ENCODE measurements at places on chromosomes 3 and 15.

- DNase-seq, result no peak
Observed at GRCh38 chr3:121809249-121809648, 25.6 kb downstream of the IQCB1 start.

GRCh38 chr15:81080996-81081395 is 53.1 kb upstream of the CFAP161 start:
- no peak for DNase-seq

DNA sequence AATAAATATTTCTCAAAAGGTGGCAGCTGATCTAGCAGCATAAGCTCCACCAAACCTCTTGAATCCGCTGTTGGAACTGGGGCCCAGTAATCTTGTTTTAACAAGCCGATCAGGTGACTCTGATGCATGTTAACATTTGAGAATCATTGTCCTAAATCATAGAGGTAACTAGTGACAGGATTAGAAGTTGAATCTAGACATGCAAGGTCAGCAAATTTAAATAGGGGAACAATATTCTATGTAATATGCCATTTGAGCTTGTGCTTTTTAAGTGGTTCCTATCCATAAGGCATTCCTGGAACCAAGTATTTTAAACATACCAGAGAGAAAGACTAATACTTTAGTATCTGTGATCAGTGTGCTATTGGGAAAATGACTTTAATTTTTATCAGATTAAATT is 412.8 kb downstream of the PYDC2 start:
- DNase-seq, result no peak

- no peak for DNase-seq
Observed at GRCh38 chr3:58117561-58118181, 93.1 kb downstream of the DNASE1L3 start.

DNA sequence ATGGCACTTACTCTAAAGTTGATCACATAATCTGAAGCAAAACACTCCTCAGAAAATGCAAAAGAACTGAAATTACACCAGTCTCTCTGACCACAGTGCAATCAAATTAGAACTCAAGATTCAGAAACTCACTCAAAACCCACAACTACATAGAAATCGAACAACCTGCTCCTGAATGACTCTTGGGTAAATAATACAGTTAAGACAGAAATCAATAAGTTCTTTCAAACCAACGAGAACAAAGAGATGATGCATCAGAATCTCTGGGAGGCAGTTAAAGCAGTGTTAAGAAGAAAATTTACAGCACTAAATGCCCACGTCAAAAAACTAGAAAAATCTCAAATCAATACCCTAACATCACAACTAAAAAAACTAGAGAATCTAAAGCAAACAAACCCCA is 227.2 kb downstream of the CTNNB1 start:
- DNase-seq, result no peak

DNA sequence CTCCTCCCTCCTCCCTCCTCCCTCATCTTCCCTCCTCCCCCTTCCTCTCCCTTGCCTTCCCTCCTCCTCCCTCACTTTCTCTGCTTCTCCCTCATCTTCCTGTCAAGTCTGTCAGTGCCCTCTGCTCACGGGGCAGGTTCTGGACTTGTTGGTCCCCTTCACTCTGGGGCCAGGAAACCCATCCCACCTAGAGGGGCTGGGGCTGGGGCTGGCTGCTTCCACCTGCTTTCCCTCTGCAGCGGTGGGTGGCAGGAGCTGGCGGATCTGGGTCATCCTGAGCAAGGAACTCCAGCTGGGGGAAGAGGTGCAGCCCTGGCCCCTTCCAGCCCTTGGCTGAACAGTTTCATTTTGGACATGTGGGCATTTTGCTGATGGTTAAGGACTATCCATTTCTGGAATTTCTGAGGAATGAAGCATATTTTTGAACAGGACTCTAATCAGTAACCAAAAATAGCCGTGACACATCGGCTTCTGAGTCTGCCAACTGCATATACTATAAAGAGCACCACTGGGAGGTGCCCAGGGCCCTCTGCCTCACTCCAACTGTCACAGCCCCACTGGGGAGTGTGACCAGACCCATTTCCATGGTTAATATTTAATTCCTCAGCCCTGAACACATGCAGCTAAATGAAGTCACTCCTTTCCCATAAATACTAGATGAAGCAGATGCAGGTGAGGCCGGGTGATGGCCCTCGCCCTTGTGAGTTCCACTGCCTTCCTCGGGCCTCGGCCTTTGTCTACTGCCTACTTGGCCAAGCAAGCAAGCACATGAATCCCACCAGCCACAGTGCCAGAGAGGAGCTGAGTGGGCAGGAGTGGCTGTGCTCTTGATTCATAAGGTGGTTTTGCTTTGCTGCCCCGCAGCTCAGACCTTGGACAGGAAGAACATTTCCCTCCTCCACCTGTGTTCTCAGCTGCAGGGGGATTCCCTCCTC is 39.8 kb downstream of the CHDH start:
- no peak for DNase-seq

DNA sequence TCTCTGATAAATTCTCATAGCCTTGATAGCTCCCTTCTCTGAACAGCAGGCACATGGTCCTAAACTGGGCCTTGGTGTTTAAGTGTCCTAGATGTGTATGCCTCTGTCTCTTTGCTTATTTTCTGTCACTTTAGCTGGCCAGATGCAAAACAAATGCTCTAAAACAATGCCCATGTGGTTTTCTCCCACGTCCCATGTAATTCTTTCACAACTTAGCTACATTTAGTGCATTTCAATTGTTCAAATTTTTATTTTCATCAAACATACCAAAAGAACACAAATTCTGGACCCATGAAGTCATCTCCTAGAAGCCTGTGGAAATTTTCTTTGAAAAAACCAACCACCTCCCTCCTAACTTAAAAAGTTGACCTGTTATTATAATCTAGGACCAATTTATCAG is 491.3 kb upstream of the AGTR1 start:
- no peak for DNase-seq

GRCh38 chr3:15505479-15506165 is 15.9 kb downstream of the COLQ start:
- no peak for DNase-seq

DNA sequence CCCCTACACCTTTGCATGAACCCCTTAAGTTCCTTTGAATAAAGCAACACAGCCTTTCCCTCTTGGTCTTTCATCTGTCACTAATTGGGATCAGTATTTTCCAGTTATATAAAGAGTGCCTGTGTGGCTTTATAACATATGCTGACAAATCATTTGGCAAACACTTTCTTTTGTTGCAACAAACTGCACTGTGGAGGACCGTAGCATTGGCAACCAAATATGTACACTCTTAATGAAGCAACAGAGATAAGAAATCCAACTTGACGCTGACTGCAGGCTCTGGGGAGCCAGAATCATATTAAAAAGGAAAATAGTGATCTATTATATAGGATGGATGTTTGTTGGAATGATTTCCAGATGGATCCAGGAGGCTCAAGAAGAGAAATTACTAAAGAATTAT is 120.1 kb upstream of the PRICKLE2 start:
- DNase-seq, result no peak

DNA sequence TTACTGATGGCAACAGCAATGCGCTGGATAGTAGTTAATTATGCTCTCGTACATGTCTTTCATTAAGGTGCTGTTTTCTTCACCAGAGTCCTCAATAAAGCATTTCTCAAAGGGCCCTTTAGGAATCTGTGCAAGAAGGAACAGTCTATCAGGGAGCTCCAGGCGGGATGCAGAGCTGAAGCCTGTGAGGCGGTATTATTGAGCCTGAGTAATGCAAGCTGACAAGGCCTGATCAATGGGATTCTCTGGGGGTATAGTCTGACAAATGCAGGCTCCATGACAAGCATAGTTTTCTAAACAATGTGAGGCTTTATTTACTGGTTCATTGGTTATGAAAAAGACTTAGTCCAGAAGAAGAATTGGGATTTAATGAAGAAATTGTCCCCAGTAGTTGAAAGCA is 530.9 kb upstream of the CBLB start:
- DNase-seq, result no peak

DNA sequence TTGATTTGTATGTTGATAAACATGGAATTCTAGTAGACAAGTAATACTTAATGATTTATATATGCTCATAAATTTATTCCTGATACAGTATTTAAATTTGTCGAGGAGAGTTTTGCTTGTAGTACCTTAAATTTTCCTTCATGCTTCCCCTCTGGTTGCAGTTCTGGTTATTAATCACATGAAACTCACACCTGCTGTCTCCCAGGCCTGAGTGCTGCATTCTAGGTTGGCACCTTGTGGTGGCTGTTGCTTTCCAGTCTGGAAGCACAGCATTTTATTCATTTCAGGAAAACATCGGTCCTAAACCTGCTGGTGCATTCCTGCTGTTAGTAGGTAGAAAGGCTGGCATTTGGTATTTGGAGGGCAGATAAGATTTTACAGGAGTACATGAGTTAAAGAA is 44.9 kb downstream of the ATP1B3 start:
- DNase-seq, result no peak

DNA sequence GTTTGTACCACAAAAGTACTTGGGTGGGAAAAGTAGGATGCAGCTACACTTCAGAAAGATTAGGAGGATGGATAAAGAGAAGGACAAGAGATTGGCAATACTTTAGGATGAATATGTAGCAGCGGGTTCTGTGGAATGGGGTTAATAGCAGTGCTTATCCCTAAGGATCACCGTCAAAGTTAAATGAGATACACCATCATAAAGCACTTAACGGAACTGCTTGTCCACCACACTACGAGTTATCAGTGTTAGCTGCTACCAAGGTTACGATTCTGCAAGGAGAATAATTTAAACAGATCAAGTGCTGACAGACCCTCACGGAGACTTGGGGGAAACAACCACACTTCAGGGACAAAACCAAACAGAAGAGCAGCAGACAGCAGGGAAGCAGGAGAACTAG is 963 bp downstream of the SHQ1 start:
- no peak for DNase-seq

GRCh38 chr3:155972885-155973584 is 102.6 kb downstream of the GMPS start:
- no peak for DNase-seq

DNA sequence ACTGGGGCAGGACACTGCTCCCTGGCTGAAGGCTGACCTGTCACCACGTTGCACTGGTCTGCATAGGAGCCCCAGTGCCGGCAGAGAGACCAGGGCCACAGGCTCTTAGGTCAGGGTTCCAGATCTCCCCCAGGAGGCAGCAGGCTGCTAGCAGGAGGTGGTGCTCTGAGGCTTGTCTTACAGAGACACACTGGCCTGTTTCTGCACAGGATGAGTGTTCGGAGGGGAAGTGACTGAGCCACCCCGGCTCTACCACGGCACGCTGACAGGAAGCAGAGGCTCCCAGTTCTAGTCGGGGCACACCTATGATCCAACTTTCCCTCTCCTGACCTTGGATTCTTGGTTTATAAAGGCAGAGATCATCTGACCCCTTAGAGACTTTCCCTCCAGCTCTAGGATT is 8.6 kb downstream of the FBXL22 start:
- peak; percentile 17 for DNase-seq

GRCh38 chr3:50411229-50411628 is 51.9 kb upstream of the TMEM115 start:
- no peak for DNase-seq

GRCh38 chr3:124584245-124584551 is 146.1 kb upstream of the UMPS start:
- DNase-seq, result no peak

- peak; percentile 25 for DNase-seq
Observed at GRCh38 chr3:112128843-112129727, 4.0 kb downstream of the GCSAM start.

- DNase-seq, result no peak
Observed at GRCh38 chr15:67840749-67841512, 1.1 kb upstream of the RNU6-1 start.

- no peak for DNase-seq
Observed at GRCh38 chr3:53495520-53496391, 1.3 kb downstream of the CACNA1D start.

DNA sequence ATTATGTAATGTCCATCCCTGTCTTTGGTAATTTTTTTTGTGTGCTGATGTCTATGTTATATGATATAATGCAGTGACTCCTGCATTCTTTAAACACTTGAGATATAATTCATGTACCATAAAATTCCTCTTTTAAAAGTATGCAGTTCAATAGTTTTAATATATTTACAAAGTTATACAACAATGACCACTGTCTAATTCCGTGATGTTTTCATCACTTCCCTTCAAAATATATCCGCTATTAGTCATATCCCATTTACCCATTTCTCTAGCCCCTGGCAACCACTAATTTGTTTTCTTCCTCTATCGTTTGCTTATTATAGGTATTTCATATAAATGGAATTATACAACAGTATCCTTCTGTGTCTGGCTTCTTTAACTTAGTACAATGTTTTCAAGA is 64.9 kb upstream of the SUCLG2 start:
- no peak for DNase-seq

GRCh38 chr3:159168788-159169187 is 366.9 kb downstream of the MFSD1 start:
- DNase-seq, result no peak

- DNase-seq, result no peak
Observed at GRCh38 chr3:126465928-126466544, 9.7 kb downstream of the ZXDC start.

GRCh38 chr3:193400304-193400703 is 21.8 kb upstream of the ATP13A5 start:
- DNase-seq, result no peak

DNA sequence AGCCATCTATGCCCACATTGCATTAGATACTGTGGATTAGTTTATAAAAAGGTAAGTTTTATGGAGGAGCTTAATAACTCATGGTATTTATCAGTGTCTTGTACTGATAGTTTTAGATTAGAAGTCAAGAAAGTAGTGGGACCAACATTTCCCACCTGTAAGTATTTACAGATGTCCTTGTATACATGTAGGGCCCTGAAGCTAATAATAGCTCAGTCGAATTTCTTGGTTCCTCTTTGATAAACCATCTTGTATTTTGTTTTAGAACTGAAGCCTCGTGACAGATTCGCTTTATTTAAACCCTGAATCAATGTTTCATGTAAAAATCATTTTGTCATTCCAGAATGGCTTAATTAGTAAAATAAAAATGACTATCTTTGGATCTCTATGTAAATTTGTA is 73.4 kb downstream of the CRYBG3 start:
- no peak for DNase-seq

- no peak for DNase-seq
Observed at GRCh38 chr3:2714834-2715233, 395.3 kb downstream of the IL5RA start.

- DNase-seq, result no peak
Observed at GRCh38 chr3:135905058-135905724, 60.3 kb upstream of the PPP2R3A start.

DNA sequence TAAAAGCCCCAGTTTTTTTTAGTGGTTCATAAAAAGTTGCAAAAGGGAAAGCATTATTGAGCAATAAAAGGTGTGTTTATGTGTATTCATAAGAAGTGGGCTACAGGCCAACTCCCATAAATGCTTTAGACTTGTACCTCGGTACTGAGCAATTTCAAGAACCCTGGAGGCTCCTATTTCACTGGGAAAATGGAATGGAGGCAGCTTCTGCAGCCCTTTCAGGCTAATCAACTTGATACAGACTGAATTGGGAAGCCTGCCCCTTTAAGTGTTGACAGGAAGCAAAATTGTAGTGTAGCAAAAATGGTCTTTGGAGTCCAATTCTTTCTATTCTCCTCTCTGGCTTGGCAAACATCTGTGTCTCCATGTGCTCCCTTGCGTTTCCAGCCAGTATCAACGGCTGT is 118.8 kb downstream of the ECT2 start:
- DNase-seq, result no peak

GRCh38 chr3:62361824-62362223 is 11.5 kb downstream of the FEZF2 start:
- DNase-seq, result no peak

All from stimulated activated CD4-positive, alpha-beta T cell treated with anti-CD3 and anti-CD28 coated beads, Interleukin-1b, Interleukin-23, amount 100 ng/mL, for 1 hour (primary cell).